MCF 10A (cell line): ENCODE measurements at places on chromosomes 5 and 9. TPM values are rescaled to one million over a fixed set of nuclear protein-coding genes. Genes with fewer than 3 reads are reported as not detected.

GRCh38 chr5:180112181-180112861, 40.8 kb upstream of the RNF130 start:
- no peak for DNase-seq

DNA sequence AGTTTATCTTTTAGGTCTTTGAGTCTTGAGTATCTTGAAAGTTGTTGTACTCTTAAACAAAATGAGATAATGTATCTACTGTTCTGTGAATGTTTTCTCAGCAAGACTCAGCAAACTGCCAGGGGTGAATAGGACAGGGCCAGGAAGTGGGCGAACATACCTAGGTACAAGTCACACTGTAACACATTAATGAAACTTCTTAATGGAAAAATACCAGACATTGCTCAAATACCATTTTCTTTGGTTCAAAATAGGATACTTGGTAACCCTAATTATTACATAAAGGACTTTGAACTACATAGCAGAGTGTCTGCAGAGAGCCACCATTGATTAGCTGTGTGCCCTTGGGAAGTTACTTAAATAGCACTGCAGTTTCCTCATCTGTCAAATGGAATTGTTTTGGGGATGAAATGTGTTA, 197.5 kb downstream of the ARHGEF28 start:
- DNase-seq = no peak

HNRNPK gene
- 825 and 951 TPM in 2 replicates for total RNA-seq

GRCh38 chr5:112594095-112594850, 143.4 kb upstream of the APC start:
- no peak for DNase-seq

CCDC152 gene
- total RNA-seq = not detected in 2 replicates

DNA sequence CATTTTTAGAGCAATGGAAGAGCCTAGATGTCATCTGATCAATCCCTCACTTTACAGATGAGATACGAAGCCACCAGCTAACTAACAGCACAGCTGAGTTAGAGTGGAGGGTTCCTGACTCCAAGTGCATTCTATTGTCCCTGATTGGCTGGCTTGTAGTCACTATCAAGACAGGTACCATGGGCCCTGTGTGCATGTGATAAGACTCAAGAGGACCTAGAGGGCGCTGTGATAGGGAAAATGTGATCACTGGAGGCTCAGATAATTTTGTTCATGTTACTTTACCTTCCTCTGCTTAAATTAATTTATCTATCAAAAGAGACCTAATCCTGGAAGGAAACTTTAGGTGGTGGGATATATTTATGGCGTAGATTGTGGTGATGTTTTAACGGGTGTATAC, 19.5 kb upstream of the SNAPC3 start:
- DNase-seq = peak; percentile 43

GPR21 gene
- 0.37 TPM in 1 of 2 replicates, not detected in the other for total RNA-seq
